ENCODE measurements at places on chromosomes 7 and 10. TPM values are rescaled to one million over a fixed set of nuclear protein-coding genes. Genes with fewer than 3 reads are reported as not detected.

SRGN gene
- 61.5 TPM for total RNA-seq

HOXA5 gene
- 3.9 TPM for total RNA-seq

CADPS2 gene
- total RNA-seq = 0.13 TPM

AKR1D1 gene
- not detected for total RNA-seq

TMEM213 gene
- not detected for total RNA-seq

GRID2IP gene
- not detected for total RNA-seq

TWIST1 gene
- 3.8 TPM for total RNA-seq

PSPH gene
- 25.3 TPM for total RNA-seq

LRRC4 gene
- total RNA-seq = not detected

OR2A2 gene
- not detected for total RNA-seq

CALHM1 gene
- not detected for total RNA-seq

Data from A549 treated with CORT108297 at 1 μM for 4 hours (cell line).